ENCODE measurements at places on chromosomes 7 and 10.

- no peak for DNase-seq
These were observed 31.5 kb downstream of the TMEM248 start for GRCh38 chr7:66952343-66953043.

GRCh38 chr10:16852624-16853023, 35.4 kb upstream of the RSU1 start:
- no peak for DNase-seq

- DNase-seq: no peak
These were observed 19.3 kb upstream of the SPAM1 start for GRCh38 chr7:123905714-123906113.

DNA sequence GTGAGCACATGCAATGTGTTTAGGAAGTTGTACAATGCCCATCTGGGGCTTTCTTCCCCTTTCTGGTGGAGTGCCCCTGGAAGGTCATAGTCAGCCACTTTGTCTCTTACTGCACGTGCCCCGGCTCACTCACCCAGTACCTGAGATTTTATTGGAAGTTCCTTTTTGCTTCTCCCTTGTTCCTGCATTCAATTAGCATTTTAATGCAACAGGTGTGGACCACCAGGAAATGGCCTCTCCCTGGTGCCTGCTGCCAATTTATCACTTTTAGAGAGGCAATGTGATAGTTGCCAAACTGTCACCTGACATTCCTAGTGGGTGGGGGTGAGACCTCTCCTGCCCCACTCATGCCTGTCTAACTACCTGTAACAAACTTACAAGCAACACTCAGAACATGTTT, 293.4 kb upstream of the DKK1 start:
- no peak for DNase-seq

DNA sequence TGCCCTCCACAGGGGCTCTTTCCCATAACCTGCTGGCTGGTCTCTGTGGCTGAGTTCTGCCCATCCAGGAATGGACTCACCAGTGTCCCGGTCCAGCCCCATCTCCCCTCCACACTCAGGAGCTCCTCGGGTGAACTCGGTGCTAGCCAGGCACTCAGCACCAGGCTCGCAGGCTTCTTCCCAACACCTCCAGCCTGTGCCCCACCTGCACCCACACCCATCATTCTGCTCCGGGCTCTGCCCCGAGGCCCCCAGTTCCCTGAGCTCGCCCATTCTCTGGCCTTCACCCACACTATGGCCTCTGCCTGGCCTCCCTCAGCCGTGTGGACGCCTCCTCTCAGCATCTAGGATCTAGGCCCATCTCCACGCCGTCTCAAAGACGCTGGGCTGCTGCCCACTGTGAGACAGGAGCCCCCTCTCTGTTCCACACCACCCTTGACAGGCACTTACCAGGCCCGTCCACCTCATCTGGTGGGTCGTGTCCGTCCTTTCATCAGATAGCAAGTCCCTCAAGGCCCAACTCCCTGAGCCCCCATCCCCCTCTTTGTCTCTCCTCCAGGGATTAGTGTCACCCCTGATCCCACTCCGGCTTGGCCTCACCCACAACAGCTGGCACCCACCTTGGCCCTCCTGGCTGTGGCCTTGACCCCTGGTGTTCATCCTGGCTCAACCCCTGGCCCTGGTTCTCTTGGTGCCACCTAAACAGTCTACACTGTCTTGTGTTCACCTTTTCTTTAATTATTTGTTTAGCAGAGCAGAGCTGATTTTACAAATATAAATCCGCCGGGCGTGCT, 76.0 kb upstream of the FAM20C start:
- DNase-seq: no peak

- no peak for DNase-seq
These were observed 212.5 kb upstream of the SH2B2 start for GRCh38 chr7:102073931-102074880.

DNA sequence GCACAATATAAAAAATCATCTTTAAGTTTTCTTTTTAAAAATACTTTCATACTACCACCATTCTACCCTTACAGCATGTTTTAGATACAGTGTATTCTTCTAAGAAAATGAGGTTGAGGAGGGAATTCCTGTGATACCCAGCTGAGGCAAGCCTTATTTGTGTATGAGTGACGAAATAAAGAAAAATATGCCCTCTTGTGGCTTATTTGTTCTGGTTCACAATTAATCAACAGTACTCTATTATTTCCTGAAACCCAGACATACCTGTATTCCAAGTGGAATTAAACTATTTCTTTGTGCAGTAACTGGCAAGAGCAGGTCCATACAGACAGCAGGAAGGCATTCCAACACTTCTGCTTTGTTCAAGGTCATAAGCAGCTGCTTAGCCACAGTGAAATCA, 4.5 kb upstream of the SEMA3D start:
- DNase-seq: no peak
